NT2/D1 (cell line): ENCODE measurements at places on chromosomes 4 and X.
A peak's percentile ranks its signal among the peaks of the same experiment; 100 is the strongest.

- DNase-seq: no peak
Observed at GRCh38 chr4:5863461-5864113, 29.3 kb downstream of the CRMP1 start.

DNA sequence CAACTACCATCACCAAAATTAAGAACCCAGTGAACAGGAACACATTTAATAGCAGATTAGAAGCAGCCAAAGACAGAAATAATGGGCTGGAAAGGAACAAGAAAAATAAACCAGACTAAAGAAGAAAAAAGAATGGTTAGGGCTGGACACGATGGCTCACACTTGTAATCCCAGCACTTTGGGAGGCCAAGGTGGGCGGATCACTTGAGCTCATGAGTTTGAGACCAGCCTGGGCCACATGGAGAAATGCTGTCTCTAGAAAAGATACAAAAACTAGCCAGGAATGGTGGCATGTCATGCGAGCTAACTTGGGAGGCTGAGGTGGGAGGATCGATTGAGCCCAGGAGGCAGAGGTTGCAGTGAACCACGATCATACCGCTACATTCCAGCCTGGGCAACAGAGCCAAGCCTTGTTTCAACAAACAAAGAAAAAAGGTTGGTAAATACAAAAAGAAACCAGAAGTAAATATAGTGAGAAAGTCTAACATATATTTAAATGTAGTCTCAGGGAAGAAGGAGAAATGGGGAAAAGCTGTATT is 102.0 kb downstream of the AFAP1 start:
- DNase-seq: no peak

DNA sequence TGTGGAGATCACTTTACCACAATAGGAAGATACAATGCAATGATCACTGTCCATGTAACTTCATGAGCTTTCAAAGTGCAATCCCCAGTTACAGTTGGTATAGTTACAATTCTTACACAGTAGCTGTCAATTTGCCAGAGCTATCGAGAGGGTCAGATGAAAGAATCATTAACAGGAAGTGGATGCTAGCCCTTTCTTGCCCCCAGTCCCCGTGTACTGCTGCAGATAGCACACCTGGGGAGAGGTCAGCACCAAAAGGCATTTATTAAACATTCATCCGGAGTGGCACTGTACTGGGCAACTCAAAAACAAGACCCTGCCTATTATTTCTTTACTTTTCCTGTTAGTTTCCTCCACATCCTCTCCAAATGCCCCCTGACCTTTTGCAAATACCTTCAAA is 47.7 kb downstream of the SOD3 start:
- no peak for DNase-seq

DNA sequence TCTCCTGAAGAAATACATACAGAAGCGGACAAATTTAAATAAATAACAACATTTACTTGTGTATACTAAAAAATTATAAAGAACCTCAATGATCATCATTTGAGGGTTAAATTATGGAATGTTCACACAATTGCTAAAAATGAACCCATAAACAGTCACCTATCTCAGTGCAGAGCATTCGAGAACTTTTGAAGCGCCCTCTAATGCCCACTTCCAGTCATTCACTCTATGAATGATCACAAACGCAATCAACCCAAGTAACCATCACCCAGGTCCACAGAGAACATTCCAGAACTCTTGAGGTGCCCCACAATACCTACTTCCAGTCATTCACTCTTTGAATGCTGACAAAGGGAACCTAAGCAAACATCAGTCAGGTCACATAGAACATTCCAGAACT is 103.5 kb upstream of the PLAC1 start:
- no peak for DNase-seq

- peak; percentile 6 for DNase-seq
Observed at GRCh38 chr4:24067367-24068193, 177.7 kb upstream of the PPARGC1A start.

DNA sequence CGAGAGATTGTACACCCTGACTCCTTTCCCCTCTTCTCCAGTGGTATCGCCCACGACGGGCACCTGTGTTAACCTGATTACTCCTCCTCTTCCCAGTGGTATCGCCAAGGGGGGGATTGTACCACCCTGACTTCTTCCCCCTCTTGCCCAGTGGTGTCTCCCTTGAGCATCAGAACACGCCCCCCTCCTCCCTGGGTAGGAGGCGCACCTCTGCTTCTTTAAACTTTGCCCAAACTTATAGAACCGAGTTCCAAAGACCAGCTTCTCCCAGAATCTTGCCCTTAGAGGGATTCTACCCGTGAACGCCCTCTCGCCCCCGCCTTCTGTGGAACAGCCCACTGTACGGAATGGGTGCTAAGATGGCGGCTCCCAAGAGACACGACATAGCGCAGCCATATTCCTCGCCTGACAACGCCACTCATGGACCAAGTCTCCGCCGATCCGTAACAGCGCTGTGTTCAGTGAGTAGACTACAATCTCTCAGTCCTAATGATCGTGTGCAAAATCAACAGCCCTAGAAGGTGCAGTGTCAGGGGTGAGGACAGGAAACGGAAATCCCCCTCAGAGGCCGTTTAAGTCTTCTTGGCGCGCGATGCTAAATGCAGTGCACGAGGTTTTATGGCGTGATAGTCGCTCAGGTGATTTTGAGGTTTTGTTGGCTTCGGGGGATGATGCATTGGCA is 4.2 kb upstream of the ZNF157 start:
- DNase-seq: peak; percentile 28

- no peak for DNase-seq
Observed at GRCh38 chr4:40418430-40419230, 83.5 kb downstream of the CHRNA9 start.

DNA sequence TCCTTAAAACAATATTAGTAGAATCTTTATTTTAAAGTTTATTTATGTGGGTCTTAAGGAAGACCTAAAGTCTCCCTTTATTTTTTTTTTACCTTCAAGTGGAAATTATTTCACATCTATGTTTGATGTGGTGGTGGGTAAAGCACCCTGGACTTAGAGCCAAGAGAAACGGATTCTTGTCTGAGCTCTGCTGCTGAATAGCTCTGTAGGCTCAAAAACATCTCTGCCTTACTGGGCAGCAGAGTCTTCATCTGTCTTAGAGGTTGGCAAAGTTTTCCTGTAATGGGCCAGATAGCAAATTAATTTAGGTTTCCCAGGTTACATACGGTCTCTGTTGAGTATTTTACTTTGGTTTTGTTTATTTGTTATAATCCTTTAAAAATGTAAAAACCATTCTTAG is 136.5 kb downstream of the CEP135 start:
- no peak for DNase-seq

DNA sequence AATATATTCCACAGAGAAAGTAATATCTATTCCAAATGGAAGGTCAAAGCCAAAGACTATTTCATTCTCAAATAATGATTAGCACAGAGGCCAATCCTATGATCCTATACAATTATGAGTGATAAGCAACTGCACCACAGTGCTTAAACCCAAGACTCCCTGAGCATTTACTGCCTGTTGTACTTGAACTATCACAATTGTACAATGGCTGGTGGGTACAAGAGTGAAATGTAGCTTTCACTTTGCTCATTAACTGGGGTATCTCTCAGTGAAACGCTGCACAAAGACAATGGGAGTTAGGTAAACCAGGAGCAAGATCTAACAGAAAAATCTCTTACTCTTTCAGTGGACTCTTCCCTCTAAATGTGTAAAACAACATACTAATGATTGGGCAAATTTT is 24.3 kb downstream of the ABCG2 start:
- DNase-seq: no peak

- no peak for DNase-seq
Observed at GRCh38 chr4:26856906-26857277, 3.7 kb upstream of the STIM2 start.

GRCh38 chr4:27490315-27490714 is 629.7 kb downstream of the STIM2 start:
- DNase-seq: no peak

DNA sequence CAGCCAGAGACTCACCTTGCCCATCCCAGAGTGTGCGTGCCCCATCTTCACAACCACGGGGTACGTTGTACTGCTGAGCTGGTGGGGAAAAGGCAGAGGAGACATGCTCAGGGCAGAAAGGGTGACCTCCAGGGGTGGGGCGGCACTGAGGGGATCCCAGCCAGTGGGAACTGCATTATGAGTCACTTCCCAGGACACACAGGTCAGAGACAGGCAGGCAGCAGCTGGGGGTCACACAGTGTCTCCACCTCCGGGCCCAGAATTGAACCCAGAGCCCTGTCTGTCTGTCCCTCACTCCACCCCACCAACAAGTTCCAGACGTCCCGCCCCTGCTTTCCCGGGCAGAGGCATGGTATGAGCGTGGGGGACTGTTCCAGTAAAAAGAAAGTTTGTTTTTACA is 4.8 kb upstream of the TIMP1 start:
- no peak for DNase-seq

DNA sequence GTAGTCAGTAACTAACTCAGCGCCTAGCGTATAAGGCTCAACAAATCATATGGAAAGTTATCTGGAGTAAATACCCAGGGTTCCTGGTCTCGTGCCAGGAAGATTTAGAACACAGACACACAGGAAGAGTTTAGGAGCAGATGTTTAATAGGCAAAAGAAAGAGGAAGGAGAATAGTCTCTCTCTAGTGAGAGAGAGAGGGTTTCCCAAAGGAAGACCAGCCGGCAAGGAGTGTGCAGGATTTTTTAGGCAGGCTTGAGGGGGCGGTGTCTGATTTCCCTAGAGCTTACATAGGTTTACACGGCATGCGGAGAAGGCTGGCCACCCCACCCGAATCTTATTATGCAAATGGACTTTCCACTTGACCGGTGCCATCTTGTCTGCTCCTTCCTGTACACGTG is 284.0 kb upstream of the FRG1 start:
- DNase-seq: no peak

GRCh38 chr4:164846566-164846965 is 30.4 kb upstream of the APELA start:
- no peak for DNase-seq

DNA sequence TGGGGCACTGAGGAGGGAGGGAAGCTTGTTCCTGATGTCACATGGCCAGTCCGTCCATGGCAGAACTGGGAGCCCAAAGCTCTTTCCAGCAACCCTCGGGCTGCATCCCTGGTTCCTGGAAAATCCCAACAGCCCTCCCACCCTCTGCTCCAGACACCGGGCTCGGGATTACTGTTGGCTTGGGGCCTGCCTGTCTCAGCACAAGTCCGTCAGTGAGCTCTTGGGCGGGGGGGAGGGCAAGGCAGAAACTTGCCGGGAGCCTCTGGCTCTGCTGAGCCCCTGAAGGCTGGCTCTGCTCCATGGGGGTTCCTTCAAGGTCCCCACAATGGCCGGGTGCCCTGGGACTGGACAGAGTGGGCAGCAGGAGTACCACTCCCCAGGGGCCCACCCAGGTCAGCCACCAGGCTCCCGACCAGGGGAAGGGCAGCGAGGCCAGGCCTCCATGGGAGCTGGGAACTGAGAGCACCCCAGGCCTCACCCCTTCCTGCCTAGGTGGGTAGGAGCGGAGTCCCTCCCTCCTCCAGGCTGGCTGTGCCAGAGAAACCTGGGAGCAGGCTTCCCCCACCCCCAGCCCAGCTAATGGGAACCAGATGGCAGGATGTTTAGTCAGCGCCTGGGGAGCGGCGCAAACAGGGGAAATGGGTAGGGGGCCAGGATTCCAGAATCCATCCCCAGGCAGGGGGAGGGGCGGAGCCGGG is 6.4 kb upstream of the HAUS7 start:
- no peak for DNase-seq

- no peak for DNase-seq
Observed at GRCh38 chr4:152534541-152535359, 1.1 kb downstream of the FBXW7 start.

- DNase-seq: no peak
Observed at GRCh38 chr4:14504162-14504561, 498.1 kb upstream of the CPEB2 start.

- DNase-seq: no peak
Observed at GRCh38 chrX:108059801-108060200, 14.9 kb downstream of the VSIG1 start.

DNA sequence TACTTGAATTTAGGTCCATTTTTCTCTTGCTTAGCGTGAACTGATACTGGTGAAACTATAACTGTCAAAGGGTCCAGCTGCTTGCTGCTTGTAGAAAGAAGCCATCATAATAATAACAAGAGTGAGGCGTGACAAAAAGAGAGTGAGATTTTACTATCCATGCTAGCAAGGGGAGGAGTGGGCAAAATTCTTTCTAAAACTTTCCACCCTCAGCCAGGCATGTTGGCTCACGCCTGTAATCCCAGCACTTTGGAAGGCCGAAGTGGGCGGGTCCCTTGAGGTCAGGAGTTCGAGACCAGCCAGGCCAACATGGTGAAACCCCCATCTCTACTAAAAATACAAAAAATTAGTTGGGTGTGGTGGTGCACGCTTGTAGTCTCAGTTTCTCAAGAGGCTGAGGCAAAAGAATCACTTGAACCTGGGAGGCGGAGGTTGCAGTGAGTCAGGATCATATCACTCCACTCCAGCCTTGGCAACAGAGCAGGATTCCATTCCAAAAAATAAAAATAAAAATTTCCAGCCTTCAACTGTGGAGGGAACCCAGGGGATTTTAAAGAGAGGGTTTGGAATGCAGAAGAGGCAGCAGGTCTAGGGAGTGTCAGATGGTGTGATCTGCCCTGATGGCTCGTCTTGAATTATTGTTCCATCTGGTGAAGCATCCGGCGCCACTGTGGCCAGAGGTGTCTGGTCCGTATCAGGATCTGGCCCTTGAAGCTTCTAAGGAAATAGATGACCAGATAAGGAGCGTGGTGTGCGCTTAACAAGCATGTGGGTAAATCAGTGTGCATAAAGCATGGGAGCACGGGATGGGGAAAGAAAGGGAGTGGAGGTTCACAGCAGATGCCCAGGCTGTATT is 51.8 kb downstream of the LRP2BP start:
- no peak for DNase-seq

- DNase-seq: no peak
Observed at GRCh38 chr4:90292438-90292837, 165.2 kb downstream of the CCSER1 start.

GRCh38 chrX:119455264-119455663 is 13.0 kb upstream of the SLC25A5 start:
- DNase-seq: no peak

- no peak for DNase-seq
Observed at GRCh38 chr4:101304916-101305315, 42.4 kb downstream of the PPP3CA start.

- DNase-seq: no peak
Observed at GRCh38 chr4:1193206-1194009, 21.0 kb upstream of the SPON2 start.

GRCh38 chr4:78634011-78634664 is 82.6 kb downstream of the ANXA3 start:
- DNase-seq: no peak

DNA sequence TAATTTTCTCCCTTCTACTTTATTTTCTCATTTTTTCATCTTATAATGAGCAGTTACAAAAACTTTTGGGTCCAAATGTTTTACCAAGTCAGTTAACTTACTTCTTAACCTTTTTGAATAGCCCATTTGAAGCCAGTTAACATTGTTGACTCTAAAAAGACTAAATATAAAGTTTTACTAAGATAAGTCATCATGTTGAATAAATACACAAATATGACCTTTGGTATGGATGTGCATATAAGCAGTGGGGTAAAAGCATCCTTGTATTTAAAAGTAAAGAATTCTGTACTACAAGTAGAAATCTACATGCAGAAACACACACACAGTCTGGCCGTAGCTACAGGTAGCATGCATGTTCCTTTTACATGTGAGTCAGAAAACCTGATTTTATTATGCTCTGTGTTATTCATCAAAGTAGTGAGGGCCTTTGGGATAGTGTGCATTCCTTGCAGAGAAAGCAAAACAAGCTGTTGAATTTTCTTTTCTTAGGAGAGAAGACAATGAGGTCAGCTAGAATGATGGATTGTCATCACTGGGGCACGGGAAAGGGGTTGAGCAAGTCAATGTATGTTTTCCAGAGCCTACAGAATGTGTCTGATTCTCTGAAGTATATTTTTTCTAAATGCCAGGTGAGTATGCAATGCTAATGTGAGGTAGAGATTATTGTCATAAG is 533.2 kb upstream of the AGA start:
- DNase-seq: no peak
